Muscle of arm (tissue), 14 donors: ENCODE measurements at places on chromosomes 11 and 22.

- DNase-seq = no peak
These were observed 88.8 kb downstream of the UBASH3B start for GRCh38 chr11:122744357-122744756.

- DNase-seq = no peak
These were observed 28.9 kb downstream of the DAGLA start for GRCh38 chr11:61709110-61709509.

DNA sequence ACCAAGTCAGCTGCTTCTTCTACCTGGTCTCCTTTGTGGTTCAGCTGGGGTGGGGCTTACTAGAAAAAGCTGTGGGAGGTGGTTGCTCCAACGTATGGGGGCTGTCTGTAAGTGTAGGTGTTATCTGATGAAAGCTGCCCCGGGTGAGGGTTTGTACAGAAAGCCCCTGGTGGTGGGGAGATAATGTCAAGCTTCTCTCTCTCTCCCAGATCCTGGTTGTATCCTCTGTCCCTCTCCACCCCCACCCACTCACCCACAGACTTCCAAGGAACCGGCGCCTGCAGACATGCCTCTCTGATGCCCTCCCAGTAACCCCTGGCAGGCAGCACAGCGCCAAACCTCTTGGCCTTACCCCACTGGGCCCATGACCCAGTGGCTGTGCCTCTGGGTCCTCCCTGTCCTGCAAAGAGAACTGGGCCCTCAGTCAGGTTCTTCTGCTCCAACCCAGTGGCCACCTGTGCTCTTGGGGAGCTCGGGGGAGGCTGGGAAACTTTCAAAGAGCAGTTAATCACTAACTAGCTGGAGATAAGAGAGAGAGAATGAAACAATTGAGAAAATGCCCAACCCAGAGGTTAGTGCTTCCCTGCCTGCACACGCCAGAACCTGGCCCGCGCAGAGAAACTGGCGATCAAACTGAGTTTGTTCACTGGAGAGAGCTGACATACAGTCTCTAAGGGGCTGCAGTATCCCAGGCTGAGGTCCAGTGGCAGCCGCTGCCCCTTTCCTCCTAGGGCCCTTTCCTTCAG, 20.4 kb upstream of the EHF start:
- no peak for DNase-seq

- no peak for DNase-seq
These were observed 33.3 kb downstream of the PRDM11 start for GRCh38 chr11:45179686-45180178.

- DNase-seq = no peak
These were observed 8.4 kb upstream of the IRAG1 start for GRCh38 chr11:10701982-10702381.

GRCh38 chr22:46031557-46031956, 54.6 kb upstream of the WNT7B start:
- DNase-seq = no peak

- no peak for DNase-seq
These were observed 270.1 kb downstream of the BUD13 start for GRCh38 chr11:116502641-116503061.

DNA sequence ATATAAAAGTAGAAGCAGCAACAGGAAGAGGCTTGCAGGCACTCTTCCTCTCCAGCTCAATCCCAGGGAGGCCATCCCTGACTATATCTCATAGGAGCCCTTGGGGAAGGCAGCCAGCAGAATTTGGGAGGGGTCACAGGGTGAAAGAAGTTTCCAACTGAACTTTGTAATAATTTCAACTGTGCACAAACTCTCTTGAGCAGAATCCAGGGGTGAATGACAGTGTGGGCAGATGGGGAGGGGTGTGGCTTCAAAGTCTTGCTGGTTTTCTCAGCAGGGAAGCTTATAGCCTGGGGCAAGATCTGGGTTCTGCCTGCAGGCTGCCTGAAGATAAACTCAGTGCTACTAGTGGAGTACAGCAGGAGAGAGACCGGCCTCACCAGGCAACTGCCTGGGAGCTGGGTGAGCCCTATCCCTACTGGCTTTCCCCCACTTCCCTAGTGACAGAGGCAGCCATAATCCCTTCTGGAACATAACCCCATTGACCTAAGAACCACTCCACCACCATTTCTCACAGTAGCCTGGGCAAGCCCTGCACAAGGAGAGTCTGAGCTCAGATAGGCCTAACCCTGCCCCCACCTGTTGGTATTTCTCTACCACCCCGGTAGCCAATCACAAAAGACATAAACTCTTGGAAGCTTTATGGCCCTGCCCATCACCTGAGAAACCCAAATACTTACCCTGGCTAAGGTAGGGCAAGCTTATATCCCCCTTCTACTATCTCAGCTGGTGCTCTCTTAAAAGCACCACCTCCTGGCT, 17.8 kb upstream of the TTC12 start:
- no peak for DNase-seq
